ENCODE measurements at places on chromosomes 5 and 9.

GRCh38 chr5:32767948-32768467, 56.9 kb downstream of the NPR3 start:
- DNase-seq, result no peak

GRCh38 chr5:176187276-176188062, 50.8 kb upstream of the SIMC1 start:
- no peak for DNase-seq

DNA sequence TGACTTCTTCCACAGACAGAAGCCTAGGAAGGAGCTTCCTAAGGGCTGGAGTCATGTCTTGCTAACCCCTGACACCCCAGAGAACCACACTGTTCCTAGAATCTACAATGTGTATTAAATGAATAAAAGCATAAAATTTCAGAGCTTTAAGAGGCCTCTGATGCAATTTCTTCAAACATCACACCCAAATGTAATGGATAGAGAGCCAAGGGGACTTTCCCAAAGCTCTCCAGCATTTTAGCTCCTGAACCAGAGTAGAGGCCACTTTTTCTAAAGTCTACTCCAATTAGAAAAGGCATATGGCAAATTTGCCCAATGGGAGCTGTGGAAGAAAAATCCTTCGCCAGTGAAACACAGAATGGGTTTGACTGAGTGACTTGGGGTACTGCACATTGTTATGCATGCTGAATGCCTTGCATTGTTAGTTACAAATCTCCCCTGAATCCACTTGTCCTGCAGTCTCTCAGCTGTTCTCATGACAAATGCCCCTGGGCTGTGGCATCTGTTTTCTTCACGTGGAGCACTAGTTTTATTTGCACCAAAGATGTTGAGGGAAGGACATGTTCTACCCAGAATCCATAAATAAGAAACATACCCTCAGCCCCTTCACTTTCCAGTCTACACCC, 334.0 kb downstream of the ASTN2 start:
- no peak for DNase-seq

DNA sequence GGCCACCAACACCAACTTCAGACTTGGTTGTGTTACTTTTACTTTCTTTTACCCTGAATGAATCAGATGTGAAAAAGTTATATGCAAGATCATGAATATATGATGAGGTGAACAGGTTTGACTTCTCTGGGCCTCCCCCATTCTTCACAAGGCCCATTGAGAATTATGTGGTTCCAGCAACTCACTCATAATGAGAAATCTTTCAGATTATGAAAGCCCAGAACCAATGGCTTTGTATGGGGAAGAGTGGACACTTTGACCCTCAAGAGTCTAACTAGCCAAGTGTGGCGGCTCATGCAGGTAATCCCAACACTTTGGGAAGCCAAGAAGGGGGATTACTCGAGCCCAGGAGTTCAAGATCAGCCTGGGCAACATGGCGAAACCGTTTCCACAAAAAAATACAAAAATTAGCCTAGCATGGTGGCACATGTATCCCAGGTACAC, 16.1 kb upstream of the LNPEP start:
- DNase-seq, result no peak

- DNase-seq, result peak; percentile 10
Measured at GRCh38 chr9:36402536-36402935, 2.5 kb upstream of the RNF38 start.

- DNase-seq, result no peak
Measured at GRCh38 chr9:127876764-127877562, 512 bp downstream of the AK1 start.

GRCh38 chr5:159982421-159983173, 26.3 kb upstream of the TTC1 start:
- no peak for DNase-seq

DNA sequence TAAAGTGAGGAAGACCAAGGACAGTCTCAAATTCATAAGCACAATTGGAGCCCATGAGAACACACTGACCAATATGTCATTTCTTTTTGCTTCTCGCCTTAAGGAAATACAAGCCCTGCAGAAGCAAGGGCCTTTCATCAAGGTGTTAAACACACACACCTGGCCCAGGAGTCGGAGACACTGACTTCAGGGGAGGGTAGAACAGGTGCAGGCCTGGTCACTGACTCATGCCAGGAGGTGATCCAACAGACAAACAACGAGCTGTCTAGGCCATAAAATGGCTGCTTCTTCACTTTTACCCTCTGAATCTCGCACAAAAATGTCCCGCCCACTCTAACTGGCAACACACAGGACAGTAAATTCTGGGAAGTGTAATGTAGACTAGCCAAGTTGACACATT, 62.7 kb downstream of the RGMB start:
- DNase-seq, result no peak

DNA sequence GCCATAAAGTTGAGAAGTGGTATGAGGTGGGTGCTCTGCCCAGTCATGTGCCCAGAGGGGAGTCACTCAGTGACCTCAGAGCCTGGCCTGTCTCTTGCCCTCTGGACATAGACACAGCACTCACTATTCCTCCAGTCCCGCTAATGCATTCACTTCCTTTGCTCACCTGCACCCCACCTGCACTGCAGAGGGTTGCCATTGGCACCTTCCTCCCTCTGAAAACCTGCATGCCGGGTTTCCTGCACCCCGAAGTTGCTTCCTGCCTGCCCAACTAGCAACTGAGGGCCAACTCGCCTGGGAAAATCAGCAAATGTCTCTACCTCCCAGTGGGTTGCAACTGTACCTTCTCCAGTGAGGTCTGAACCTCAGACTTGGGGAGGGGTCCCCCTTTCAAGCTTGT, 48.1 kb upstream of the SPTLC1 start:
- no peak for DNase-seq

- DNase-seq, result no peak
Measured at GRCh38 chr5:77319117-77319804, 108.8 kb downstream of the PDE8B start.

DNA sequence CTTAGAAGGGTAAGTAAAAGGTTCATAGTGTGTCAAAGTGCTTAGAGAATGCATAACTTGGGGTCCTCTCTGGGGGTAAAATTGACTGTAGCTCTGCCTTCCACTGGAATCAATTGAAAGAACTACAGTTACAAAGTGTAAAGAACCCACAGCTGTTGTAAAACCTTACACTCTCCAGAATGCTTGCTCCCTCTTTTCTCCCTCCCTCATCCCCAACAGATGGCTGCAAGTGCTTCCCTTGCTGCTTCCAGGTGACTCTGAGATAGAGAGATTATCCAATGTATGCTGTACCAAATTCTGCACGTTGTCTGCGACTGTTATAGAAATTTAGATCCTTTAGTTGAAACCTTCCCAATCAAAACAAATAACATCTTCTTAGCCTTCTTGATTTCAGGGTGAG, 126.0 kb downstream of the STK32A start:
- DNase-seq, result no peak

GRCh38 chr9:132283863-132284262, 70.9 kb downstream of the SETX start:
- DNase-seq, result no peak

DNA sequence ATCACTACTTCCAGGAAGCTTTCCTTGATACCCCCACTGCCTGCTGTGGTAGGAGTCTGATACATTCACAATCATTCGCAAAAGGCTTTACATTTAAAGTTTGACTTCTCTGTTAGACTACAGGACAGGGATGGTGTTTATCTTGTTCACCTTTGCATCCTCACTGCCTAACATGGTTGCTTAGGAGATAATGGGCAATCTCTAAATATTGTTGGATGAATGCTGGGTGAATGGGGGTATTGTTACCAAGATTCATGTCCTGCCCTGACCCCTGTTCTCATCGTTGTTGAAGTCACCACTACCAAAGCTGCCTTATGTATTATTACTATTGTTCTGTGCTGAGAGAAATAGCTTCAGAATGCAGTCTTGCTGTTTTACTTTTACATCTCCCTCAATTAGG, 7.7 kb upstream of the TMEFF1 start:
- DNase-seq, result no peak

DNA sequence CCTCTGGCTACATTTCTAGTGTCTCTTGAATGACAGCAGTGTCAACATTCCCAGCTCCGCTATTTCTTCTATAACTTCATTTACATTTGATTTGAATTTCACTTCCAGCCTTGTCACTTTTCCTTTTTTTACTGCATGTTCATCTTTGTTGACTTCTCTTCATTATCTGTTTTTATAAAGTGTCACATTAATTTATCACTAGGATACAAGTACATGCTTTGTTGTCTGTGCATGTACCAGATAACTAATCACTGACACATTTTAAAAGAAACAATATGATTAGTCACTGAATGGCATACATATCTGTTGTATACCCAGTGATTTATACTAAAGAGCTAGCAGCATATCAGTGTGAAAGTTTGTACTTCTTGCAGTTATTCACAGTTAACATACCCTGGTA, 29.1 kb downstream of the ARSK start:
- DNase-seq, result no peak

DNA sequence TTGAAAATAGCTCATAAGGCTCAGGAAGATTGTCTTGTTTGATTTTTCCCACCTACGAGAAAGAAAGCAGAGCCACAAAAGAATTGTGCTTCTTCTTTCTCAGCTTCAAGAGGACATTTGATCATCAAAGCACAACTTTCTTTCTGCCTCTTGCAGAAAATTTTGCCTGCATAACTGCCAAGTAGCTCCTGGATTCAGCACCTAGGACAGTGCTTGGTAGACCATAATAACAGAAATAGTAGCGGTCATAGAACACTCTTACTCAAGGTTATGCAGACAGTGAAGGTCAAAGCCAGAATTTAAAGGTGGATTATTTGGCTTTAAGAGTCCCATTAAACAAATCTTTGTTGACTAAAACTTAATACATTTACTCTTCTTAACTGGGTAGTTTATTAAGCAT, 594.7 kb upstream of the CCNG1 start:
- DNase-seq, result no peak

Measured in large intestine (tissue), 12 donors.